ENCODE measurements at places on chromosomes 4 and X.

- no peak for DNase-seq
Measured at GRCh38 chr4:143399113-143399949, 62.7 kb downstream of the GAB1 start.

DNA sequence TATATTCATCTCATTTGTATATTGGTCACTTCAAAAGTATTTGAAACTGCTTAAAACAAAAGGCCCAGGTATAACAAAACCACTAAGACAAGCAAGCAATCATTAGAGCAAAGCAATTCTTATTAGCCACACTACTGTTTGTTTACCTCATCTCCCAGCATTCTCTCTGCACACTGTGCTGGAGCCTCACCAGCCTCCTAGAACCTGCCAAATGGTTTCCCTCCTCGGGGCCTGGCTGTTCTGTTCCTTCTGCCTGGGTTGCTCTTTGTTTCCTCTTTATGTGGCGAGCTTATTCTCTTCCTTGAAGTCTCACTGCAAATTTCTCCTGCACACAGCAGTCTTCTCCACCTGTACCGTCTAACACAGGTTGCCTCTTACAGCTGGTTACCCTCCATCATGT, 67.5 kb upstream of the MND1 start:
- DNase-seq: peak; percentile 47

GRCh38 chr4:1685235-1686150, 1.4 kb upstream of the FAM53A start:
- DNase-seq: no peak

- DNase-seq: no peak
Measured at GRCh38 chr4:168908851-168909273, 101.2 kb downstream of the CBR4 start.

DNA sequence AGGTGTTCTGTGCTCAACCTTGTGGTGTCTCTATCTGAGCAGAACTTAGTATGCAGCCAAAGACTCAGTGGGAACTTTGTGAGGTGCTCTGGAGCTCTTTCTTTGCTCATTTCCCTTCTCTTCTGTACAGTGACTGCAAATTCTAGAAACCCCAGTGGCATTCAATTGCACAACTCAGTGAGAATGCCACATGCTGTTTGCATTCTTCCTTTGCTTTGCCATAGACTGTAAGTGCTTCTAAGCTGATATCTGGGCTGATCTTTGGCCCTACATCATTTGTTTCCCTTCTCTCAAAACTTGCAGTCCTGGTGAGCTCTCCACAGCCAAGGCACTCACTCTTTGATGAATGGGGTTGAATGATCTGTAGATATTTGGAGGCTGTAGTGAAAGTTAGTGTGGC, 7.0 kb downstream of the PNMA3 start:
- DNase-seq: no peak

DNA sequence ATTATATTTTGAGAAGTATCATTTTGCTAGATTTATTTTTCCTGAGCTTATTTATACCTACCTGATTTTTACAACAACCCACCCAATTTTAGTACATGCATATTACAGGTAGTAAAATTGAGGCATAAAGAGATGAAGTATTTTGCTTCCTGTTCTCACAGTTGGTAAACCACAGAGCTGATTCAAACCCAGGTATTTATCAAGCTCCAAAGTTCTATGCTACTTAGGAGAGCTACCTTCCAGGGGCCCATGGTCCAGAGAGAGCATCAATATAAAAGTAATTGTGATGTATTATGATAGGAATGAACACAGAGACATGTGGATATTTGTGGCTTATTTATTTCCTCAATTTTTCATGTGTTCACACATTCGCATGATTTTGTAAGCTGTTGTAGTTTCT, 20.2 kb upstream of the GBA3 start:
- DNase-seq: no peak

GRCh38 chrX:134990801-134991481, at the start of gene SMIM10:
Gene SMIM10, plus strand, starts transcription at chrX:134990991. Its CDS starts 105 bp downstream, at chrX:134991096.
- DNase-seq: peak; percentile 89

DNA sequence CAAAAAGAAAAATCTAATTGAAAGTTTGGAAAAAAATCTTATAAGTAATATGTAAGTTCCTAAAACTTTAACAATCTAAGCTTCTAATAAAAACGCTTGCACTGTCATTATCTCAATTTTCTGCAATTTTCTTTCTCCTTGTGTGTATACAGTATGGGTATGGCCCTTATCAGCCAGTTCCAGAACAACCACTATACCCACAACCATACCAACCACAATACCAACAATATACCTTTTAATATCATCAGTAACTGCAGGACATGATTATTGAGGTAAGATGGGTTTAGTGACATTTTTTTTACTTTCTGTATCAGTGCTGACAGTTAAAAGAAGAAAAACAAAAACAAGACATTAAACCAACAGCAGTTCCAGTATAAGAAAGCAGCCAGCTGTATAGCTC, 4.9 kb downstream of the STATH start:
- DNase-seq: no peak

DNA sequence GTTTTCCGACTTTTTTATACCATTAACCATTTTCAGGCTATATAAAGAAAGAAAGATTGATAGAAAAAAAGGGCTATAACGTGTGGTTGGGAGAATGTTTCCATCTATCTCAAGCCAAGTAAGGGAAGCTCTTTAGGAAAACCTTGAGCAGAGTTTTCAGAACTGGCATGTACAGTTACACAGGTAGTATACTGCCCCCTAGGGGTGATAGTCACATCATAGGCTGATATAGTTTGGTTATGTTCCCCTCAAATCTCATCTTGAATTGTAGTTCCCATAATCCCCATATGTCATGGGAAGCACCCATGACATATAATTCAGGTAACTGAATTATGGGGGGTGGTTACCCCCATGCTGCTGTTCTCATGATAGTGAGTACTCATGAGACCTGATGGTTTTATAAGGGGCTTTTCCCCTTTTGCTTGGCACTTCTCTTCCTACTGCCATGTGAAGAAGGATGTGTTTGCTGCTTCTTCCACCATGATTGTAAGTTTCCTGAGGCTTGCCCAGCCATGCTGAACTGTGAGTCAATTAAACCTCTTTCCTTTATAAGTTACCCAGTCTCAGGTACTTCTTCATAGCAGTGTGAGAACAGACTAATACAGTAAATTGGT, 186.8 kb downstream of the TMA16 start:
- no peak for DNase-seq

GRCh38 chr4:30854531-30854930, 134.4 kb downstream of the PCDH7 start:
- DNase-seq: no peak

DNA sequence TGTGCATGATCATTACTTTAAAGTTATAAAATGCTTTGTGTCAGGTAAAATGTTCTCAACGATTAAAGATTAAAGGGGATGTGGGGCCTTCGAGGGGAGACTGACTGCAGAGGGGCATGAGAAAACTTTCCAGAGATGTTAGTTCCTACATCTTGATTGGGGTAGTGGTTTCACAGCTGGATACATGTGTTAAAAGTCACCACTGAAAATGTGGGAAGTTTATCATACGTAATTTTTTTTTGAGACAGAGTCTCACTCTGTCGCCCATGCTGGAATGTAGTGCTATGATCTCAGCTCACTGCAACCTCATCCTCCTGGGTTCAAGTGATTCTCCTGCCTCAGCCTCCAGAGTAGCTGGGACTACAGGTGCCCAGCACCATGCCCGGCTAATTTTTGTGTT, 79.5 kb downstream of the RBM47 start:
- DNase-seq: no peak

GRCh38 chrX:110992611-110993010, 103.4 kb upstream of the PAK3 start:
- DNase-seq: no peak

GRCh38 chr4:98673288-98673644, 14.9 kb upstream of the TSPAN5 start:
- DNase-seq: no peak

DNA sequence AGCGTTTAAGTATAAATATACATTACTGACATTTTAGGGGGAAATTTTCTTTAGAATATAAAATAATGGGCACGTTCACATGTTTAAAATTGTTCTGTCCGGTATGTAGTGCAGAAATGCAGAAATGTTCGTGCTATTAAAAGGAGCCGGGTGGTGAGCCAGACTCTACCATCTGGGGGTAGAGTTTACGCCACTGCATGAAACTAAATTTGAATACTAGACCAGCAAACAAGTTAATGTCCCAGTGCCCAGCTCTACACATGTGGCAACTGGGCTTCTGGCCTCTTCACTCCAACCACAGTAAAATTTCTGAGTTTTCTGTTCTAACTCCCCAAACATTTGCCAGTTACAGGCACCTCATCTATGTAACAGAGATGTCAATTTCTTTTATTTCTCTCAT, 1453.3 kb upstream of the TENM3 start:
- DNase-seq: no peak

DNA sequence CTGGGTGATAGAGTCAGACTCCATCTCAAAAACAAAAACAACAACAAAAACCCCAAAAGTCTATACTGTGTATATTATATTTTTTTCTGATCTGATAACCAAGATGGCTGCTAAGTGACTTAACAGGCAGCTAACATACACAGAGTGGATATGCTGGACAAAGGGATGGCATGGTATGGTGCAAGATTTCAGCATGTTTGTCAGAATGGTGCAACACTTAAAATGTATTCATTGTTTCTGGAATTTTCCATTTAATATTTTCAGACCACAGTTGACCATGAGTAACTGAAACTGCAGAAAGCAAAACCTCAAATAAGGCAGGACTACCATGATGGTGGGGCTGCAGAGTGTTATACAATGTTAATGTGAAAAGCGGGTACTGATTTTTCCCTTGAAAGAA, 6.1 kb upstream of the BOD1L1 start:
- no peak for DNase-seq

DNA sequence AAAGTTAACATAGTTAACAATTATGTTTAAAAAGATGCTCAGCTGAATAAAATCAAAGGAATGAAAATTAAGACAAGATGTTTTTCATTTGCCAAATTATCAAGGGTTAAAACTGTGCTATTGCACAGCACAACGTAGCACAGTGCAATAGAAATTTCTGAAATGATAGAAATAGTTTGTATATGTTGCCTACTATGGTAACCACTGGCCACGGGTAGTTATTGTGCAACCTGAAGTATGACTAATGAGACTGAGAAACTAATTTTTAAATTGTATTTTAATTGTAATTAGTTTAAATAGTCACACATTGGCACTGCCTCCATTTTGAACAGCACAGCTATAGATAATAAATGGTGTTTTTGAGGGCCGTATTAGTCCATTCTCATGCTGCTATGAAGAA, 343.1 kb upstream of the FAM241A start:
- DNase-seq: no peak

DNA sequence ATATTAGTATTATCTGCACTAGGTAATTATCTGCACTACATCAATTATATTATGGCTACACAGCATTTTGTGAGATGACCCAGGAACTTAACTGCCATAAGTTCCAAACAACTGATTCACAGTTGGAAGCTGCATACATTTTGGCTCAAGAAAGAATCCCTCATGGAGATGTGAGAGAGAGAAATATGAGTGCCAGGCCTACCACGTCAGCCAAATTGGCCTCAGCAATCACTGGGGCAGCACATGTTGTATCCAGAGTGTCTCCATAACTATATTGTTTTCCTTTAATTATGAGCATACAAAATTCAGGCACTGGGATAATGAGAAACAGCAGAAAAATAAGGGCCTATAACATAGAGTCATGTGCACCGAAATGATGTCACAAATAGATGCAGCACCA, 174.2 kb upstream of the DMD start:
- DNase-seq: no peak

- DNase-seq: no peak
Measured at GRCh38 chrX:2501559-2502102, 855 bp upstream of the DHRSX start.

GRCh38 chrX:154030715-154031305, 11.1 kb upstream of the IRAK1 start:
- peak; percentile 7 for DNase-seq

DNA sequence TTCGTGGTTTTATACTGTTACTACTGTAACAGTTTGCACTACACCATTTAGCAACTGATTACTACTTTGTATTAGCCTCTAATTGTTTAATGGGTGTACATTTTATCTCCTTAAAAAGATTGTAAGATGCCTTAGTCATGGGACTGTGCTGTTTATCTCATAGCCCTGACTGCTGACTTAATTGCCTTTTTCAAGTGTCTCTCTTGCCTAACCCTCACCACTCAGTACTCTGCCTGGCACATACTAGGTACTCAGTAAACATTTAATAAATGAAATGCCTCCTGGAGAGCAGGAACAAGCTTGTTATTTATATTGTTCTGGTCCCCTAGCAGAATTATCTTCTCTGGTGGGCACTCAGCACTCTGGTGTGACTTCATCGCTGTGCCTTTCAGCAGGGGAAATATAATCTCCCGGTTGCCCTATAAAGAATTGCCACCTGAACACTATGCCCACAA, 1.7 kb upstream of the STIM2 start:
- DNase-seq: no peak

GRCh38 chr4:141851246-141851891, 215.0 kb downstream of the IL15 start:
- DNase-seq: no peak

GRCh38 chr4:155964016-155964891, 10.6 kb upstream of the CTSO start:
- DNase-seq: peak; percentile 32

GRCh38 chr4:54959651-54960116, 165.7 kb downstream of the KDR start:
- DNase-seq: no peak

DNA sequence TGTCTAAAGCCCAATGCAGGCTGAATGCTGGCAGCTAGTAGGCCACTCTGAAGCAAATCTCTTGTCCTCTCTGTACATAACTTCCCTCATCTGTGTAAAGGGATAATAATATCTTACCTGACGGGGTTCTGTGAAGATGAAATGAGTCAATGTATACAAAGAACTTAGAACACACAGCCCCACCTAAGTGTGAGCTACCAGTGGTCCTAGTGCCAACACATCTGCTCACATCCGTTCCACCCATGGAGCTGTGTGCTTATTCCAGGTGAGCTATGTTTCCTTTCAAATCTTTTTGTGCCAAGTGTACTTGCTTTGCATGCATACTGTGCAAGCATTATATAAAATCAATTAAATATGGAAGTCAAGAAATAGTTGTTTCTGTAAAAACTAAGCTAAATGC, 116.4 kb downstream of the TSPAN5 start:
- DNase-seq: no peak

GRCh38 chr4:150310159-150310895, 232.1 kb downstream of the DCLK2 start:
- no peak for DNase-seq

GRCh38 chr4:155249016-155249566, 40.7 kb downstream of the NPY2R start:
- DNase-seq: no peak

DNA sequence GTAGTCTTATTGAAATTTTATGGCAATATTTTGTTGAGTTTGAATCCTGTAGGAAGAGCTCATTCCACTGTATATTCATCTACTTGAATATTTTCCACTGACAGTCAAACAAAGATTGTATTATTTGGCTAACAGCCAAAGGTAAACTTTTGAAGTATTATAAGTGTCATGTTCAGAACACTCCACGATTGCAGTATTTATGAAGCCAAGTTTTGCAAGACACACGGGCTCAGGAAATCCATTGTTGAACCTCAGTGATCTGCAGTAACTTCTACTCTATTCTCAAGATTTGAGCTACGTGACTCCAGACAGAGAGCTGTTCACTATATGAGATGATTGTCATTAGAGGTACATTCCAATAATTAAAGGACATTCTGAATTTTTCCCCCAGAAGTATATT, 302.7 kb upstream of the ADGRL3 start:
- no peak for DNase-seq

Data from left ventricle myocardium superior (tissue), 1 donor.